GM13976 (cell line): ENCODE measurements at places on chromosomes 2 and 18.

GRCh38 chr2:108920-109809 lies 62.9 kb upstream of the FAM110C start:
- DNase-seq: no peak

- DNase-seq: no peak
Observed at GRCh38 chr2:60554646-60555065, 1.2 kb upstream of the BCL11A start.

DNA sequence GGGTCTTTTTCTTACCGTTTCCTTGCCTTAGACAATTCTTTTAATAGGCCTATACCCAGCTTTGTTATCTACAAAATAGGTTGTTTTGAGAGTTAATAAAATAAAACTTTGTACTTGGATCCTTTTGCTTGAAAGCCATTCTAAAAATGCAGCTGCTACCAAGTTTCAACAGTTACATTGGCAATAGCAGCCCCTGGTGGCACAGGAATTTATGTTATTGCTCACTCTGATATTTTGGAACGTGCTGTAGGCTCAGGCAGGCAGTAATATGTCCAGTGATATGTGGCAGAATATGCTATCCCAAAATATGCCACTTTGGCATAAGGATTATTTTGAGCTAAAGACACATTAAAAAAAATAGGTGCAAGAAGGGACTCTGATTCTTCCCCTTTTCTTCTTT lies 6.7 kb upstream of the COMMD1 start:
- DNase-seq: no peak

GRCh38 chr2:230128623-230129342 lies 60.1 kb upstream of the SLC16A14 start:
- no peak for DNase-seq

- DNase-seq: no peak
Observed at GRCh38 chr2:53854678-53855077, 5.1 kb downstream of the GPR75 start.
